Left ventricle myocardium inferior (tissue), 1 donor: ENCODE measurements at places on chromosomes 12 and 14. TPM values are rescaled to one million over a fixed set of nuclear protein-coding genes. Genes with fewer than 3 reads are reported as not detected.

Gene EML5
- 0.36 TPM for total RNA-seq

Gene LRRC43
- total RNA-seq = 0.74 TPM

Gene ESRRB
- total RNA-seq = 16.9 TPM

DNA sequence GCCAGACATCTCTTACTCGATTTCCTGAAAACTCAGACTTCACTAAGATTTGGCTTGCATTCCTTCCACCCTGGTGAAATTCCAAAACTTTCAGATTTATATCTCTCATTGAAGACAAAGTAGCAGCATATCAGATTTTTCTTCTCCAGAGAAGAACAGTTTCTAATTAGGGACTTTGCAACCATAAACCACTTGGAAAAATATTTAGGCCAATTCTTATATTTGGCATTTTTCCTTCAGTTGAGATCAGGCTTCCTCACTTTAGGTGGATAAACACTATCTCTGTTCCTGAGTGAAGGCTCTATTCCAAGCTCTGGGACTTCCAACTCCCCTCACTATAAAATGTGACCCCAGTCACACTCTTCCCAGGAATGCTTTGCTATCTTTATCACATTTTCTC lies 1434.3 kb upstream of the FLRT2 start:
- DNase-seq = no peak

DNA sequence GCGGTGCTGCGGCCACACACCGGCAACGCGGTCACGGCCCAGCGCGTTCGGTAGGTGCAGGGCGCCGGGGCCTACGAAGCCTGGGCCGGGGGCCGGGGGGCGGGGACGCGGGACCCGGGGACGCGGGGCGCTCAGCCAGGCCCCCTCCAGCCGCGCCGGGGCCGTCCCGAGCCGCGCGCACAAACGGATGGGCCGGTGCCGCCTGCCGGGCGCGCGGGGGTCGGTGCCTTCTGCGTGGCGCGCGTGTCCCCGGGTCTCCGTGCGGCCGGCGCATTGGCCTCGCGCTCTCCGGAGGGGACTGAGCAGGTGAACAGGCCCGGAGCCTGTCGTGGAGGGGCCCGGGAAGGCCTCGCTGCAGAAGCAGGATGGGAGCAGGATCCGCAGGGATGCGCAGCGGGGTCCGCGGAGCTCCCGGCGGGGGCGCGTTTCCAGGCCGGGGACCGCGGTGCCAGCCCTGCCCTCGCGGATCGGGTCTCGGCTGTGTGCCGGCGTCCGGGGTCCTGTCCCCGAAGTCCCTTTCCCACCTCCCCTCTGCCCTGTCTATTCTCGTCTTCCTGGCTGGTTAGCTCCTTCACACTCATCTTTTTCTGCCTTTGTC lies 421 bp downstream of the GLT1D1 start:
- DNase-seq = no peak

- DNase-seq = no peak
Measured at GRCh38 chr12:50612882-50613281, 108.1 kb downstream of the DIP2B start.

DNA sequence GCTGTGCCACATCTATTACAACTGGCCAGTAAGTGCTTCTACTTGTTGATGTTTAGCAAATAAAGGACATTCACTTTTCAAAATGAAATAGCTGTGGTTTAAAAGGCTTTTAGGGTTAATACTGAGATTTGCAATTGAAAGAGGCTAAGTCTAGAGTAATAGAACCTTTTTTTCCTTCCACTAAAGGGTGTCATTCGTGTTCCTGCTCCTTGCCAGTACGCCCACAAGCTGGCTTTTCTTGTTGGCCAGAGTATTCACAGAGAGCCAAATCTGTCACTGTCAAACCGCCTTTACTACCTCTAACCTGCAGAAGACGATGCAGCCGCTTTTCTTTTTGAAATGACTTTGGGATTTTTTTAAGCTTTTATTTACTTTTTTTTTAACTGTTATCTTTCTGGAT lies 33.6 kb downstream of the PIWIL1 start:
- DNase-seq = no peak

GRCh38 chr12:9980126-9980525 lies 8.9 kb downstream of the CLEC12A start:
- no peak for DNase-seq

- no peak for DNase-seq
Measured at GRCh38 chr12:76943008-76943407, 64.2 kb upstream of the CSRP2 start.

DNA sequence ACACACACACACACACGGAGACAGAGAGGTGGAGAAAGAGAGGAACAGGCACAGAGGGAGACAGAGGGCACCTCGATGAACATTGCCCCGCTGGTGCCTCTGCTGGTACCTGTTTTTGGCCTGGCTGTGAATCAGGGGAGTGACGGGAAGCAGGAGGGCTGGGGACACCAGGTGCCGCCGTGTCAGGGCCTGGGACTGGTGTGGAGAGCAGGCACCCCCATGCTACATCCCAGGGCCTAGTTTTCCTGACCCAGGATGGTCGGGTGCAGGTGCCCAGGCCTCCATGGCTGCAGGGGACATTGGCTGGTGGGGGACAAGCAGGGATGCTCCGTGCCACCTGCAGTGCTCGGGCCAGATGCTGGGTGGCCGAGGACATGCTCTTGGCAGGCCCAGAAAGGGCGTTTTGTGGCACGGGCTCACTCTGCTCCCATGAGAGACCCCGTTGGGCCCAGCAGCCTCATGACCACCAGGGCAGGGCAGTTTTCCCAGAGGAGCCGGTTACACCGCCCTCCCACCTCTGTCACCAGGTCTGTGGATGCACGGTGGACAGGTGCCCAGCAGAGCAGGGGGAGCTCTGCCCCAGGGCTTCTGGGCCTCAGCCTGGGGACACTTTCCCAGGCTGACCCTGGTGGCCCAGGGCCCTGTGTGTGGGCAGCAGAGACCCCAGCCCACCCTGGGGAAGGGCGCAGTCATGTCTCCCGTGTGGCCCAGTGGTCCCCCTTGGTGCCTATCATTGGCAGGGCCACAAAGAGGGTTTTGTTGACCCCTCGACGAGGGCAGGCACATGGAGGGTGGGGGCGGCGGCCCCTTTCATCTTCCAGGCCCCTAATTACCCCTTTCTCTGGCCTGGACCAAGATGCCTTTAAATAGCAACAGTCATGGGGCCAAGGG lies 207.5 kb upstream of the RTL1 start:
- no peak for DNase-seq

DNA sequence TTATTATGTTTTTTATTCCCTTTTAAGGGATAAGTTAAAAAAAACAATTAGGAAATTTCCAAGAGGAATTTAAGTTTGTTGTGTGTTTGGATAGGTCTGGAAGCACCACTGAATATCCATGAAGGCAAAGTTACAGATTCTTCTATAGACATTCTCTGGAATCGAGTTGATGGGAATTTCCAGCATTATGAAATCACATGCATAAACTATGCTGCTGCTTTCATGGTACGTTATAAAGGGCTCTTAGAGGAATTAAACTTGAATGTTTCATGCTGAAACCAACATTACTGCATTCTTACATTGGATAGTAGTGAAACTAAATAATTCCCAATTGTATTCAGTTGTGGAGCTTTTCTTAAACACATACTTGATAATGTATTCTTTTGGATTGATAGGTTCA lies 21.5 kb upstream of the PTPRQ start:
- no peak for DNase-seq

DNA sequence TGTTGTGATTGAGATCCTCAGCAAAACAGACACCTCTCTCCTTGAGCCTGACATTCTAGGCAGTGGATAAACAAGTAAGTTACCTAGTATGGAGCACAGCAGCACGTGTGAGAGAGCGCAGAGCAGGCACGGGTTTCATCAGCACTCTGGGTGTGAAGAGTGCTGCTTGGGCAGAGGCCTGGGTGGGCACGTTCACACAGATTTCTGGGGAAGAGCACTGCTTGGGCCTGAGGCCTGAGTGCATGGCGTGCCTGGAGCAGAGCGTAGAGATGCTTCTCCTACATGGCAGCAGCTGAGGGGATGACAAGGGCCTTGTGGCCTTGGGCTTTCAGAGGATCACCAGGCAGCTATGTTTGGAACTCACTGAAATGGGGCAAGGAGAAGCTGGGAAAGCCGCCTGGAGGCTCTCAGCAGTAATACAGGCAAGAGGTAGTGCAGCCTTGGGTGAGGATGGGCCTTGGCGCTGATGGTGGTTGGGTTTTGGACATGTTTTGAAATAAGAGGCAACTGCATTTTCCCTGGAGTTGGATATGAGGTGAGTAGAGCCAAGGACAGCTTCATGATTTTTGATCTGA lies 17.6 kb downstream of the CKB start:
- DNase-seq = no peak
